ENCODE measurements at places on chromosomes 4 and X. TPM values are rescaled to one million over a fixed set of nuclear protein-coding genes. Genes with fewer than 3 reads are reported as not detected.

DNA sequence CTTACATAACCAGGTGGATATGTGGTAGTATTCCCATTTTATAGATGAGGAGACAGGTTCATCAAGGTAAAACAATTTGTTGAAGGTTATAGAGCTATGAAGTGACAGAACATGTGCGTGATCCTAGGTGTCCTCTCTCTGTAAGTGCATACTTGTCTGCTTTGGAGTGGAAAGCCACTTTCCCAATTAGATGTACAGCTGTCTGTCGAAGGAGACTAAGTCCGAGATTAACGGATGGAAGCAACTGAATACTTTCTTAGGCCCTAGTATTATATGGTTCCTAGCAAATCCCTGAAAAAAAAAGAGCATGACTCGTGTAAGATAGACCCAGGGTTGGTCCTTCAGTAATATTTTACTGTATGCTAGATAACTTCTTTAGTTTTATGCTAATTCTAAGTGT is 19.7 kb downstream of the TMEM131L start:
- DNase-seq: no peak

- DNase-seq: no peak
Measured at GRCh38 chrX:723781-724180, 93.2 kb downstream of the SHOX start.

GRCh38 chr4:8370835-8371595 is 69.5 kb downstream of the ACOX3 start:
- DNase-seq: no peak

DNA sequence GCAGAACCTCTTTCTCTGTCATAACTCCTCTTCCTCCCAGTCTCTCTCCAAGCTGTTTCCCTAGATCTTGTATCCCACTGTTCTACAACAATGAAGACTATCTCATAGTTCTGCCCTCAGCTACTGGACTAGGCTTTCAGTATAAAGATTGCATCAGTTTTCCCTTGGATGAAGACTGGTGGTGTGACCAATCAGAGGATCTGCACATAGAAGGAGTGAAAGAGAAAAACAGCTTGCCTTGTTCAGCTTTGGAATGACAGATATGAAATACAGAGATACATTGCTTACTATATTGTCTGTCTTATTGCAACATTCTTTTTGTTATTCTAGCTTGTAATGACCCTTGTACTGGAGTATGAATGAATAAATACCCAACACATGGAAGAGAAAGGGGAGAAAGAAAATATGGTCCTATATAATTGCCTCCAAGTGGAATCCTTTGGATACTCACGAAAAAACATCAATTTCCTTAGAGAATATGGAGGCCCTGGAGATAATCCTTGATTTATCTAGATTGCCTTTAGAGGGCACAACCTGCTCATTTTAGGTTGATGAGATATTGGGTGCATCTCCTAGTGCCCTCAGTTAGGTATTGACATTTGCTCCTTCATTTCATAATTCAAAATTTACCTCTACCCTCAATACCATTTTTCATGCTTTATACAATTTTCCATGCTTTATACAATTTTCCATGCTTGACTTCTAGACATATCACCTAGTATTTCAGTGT is 395.8 kb downstream of the NAF1 start:
- DNase-seq: no peak

GRCh38 chrX:13732246-13733067 is 2.0 kb downstream of the TRAPPC2 start:
- no peak for DNase-seq

DNA sequence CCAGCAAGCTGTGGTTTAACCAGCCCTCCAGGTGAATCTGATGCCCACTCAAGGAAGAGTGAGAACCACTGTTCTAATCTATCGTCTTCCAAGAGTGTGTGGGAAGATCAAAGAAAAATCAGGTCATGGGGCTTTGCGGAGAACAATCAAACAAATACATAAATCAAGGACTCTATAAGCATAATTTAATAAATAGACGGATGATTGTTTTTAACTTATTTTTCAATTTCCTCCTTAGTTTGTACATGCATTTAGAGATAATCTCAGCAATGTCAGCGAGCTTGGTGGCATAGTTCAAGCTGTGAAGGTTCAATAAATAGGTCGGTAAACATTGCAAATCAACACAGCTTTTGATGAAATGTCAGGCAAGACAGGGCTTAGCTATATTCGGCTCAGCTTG is 84.9 kb downstream of the DMD start:
- DNase-seq: no peak

DNA sequence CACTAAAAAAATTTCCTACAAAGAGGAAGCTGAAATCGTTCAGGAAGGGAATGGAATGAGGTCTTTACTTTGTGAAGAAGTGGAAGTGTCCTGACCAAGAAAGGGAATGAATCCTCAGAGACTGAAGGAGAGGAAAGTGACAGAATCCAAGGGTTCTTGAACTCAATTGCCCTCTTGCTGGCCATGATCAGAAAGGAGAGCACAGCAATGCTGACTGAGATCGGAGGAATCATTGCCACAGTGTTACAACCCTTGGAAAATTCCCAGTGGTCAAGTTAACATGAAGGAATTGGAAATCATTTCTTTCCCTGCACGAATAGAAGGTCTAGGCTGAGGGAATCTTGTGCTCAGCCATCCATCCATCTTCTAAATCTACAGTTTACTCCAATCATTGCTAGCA is 190.0 kb upstream of the NEIL3 start:
- DNase-seq: no peak

DNA sequence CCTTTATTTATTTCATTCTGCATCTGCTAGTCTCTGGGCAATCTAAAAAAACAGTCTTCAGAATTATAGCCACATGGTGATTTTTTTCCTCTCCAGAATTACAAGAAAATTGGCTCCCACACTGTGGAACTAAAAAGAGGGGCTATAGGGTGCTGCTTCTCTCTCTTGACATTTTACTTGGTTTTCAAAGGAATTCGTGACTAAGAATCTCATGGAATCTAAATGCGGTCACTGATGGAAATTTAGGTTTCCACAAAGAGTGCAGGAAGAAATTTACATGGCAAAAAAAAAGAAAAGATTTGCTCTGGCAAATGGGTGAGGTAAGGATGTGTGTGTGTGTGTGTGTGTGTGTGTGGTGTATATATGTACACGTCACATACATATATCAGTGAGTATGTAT is 10.2 kb downstream of the ATXN3L start:
- no peak for DNase-seq

GRCh38 chrX:130669233-130669632 is 233.8 kb downstream of the ENOX2 start:
- no peak for DNase-seq

The ASB5 gene
- total RNA-seq: not detected

Measured in G401 (cell line).